ENCODE measurements at places on chromosomes 7 and 10. TPM values are rescaled to one million over a fixed set of nuclear protein-coding genes. Genes with fewer than 3 reads are reported as not detected.

FAM131B gene
- total RNA-seq, result 3.1 TPM

HYAL4 gene
- 0.48 TPM for total RNA-seq

STOX1 gene
- 0.19 TPM for total RNA-seq

- H3K27me3 ChIP-seq, result no peaks in the 10 kb centered on the region
- H3K4me1 ChIP-seq, result no peaks in the 10 kb centered on the region
- no peak for DNase-seq
- H3K27ac ChIP-seq, result no peak overlapping the region
- H3K36me3 ChIP-seq, result no peaks in the 10 kb centered on the region
Observed at GRCh38 chr10:71585564-71586290, 133.9 kb downstream of the C10orf105 start.

ACHE gene
- 0.41 TPM for total RNA-seq

C7orf33 gene
- total RNA-seq, result not detected

DPYSL4 gene
- 9.9 TPM for total RNA-seq

WDR86 gene
- total RNA-seq, result 1.0 TPM

DNA sequence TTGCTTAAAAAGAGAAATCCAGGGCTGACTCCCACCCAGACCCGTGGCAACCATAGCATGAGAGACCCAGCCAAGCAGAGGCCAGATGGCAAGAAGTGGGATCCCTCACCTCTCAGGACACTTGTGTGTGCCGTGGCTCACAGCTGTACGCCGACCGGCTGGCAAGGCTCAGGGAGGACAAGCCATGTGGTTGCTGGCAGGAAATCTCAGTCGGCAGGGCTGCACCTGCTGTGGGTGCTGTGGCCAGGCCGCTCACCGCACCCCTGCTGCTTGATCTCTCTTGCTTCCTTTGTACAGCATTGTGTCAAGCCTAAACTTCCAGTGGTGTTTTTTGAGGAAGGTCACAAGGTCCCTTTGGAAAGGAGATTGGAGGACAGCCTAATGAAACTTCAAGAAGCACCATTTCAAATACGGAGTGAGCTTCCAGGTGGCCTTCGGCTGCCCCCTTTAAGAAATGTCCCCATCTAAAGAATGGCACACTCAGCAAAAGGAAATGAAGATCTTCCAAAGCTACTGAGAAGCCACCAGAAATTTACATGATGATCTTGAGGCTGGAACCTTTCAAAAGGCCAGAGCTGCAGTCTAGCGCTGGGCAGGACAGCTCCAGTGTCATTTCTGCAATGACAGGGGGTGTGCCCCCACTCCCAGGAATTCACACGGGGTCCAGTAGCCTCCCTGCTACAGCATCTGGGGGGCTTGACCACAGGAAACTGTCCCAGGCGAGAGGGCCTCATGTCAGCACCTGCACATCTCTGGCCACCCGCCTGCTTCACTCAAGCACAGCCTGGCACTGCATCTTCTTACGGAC lies 409.0 kb upstream of the MGMT start:
- peak; percentile 54 for DNase-seq
- peak overlapping the region; percentile 29 for H3K4me3 ChIP-seq
- H3K27ac ChIP-seq, result no peak overlapping the region
- no peaks in the 10 kb centered on the region for H3K36me3 ChIP-seq

- DNase-seq, result no peak
- peaks cover 48% of the 10 kb centered on the region for H3K4me1 ChIP-seq
- H3K36me3 ChIP-seq, result peaks cover 37% of the 10 kb centered on the region
- no peak overlapping the region for H3K4me3 ChIP-seq
Observed at GRCh38 chr7:107551936-107552335, 11.8 kb downstream of the COG5 start.

PDE1C gene
- not detected for total RNA-seq

TTYH3 gene
- total RNA-seq, result 30.0 TPM

GRCh38 chr10:51080311-51081006 lies 6.2 kb downstream of the PRKG1 start:
- peaks cover 20% of the 10 kb centered on the region for H3K27me3 ChIP-seq
- no peaks in the 10 kb centered on the region for H3K4me1 ChIP-seq
- H3K27ac ChIP-seq, result no peak overlapping the region
- DNase-seq, result no peak
- H3K36me3 ChIP-seq, result no peaks in the 10 kb centered on the region

DNA sequence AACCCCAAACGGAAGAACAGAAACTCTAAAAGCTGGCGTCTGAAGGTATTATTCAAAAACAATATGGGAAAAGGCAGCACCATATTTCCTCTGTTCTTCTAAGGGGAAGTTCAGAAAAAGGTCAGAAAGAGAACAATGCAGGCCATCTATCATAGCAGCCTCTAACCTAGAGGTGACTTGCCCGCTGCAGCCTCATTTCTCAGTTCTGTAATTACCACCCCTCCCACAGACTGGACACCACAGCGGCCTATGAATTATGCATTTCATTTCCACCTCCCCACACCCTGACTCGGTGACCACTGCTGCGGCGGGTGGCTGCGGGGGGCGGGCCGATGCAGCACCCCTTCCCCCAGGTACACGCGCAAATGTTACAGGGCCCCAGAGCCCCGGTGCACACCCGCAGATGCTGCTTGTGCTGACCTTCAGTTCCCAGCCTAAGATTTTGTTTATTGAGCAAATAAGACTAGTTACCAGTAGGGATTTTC lies 125.5 kb downstream of the CLEC2L start:
- peak overlapping the region; percentile 90 for H3K27ac ChIP-seq
- peaks cover 63% of the 10 kb centered on the region for H3K4me1 ChIP-seq
- no peaks in the 10 kb centered on the region for H3K27me3 ChIP-seq
- DNase-seq, result peak; percentile 80
- H3K4me3 ChIP-seq, result peak overlapping the region; percentile 76
- no peaks in the 10 kb centered on the region for H3K36me3 ChIP-seq

NSUN6 gene
- total RNA-seq, result 22.4 TPM

DNA sequence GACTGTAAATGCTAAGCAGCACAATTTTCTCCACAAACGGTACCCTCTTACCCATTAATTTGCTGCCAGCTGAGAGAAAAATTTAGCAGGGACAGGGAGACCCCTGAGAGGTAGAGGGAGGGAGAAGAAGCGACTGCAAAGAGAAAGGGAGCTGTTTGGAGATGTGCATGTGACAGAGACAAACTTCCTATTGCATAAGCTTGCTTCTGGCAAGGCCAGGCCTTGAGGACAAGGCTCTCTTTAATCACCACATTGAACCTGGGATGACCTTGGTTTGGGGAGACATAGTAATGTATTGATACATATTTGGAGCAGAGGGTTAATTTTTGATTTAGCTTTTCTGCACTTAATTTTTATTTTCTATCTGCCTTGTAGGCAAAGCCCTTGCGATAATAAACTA lies 31.1 kb upstream of the HIBADH start:
- no peaks in the 10 kb centered on the region for H3K27me3 ChIP-seq
- no peak for DNase-seq
- H3K4me1 ChIP-seq, result no peaks in the 10 kb centered on the region
- H3K36me3 ChIP-seq, result no peaks in the 10 kb centered on the region

- DNase-seq, result no peak
- H3K4me1 ChIP-seq, result peaks cover 46% of the 10 kb centered on the region
Observed at GRCh38 chr10:70599791-70600190, 2.8 kb downstream of the PRF1 start.

DNA sequence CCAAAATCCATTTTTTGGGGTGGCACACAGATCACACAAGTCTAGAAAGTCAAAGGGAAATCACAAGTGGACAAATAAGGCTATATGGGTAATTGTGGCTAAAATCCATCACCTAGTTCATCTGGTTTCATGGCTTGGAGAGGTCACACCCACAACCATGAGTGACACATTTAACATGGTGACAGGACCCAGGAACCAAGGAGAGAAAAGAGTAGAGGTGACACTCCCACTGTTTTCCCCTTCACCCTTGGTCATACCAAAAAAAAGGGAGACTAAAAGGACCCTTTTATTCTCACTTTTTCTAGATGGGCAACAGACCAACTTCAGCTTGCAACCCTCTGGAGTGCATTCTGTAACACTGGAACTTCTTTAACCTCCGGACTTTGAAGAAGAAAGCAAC lies 46.2 kb upstream of the ZNF107 start:
- no peak for DNase-seq
- peaks cover 8% of the 10 kb centered on the region for H3K36me3 ChIP-seq
- no peaks in the 10 kb centered on the region for H3K27me3 ChIP-seq
- H3K27ac ChIP-seq, result no peak overlapping the region

- H3K36me3 ChIP-seq, result no peaks in the 10 kb centered on the region
- no peak for DNase-seq
- H3K4me3 ChIP-seq, result no peak overlapping the region
- no peaks in the 10 kb centered on the region for H3K4me1 ChIP-seq
- H3K27me3 ChIP-seq, result peaks cover 17% of the 10 kb centered on the region
Observed at GRCh38 chr10:116912162-116912561, 62.9 kb downstream of the ENO4 start.

CSGALNACT2 gene
- 55.2 TPM for total RNA-seq

JCAD gene
- 0.29 TPM for total RNA-seq

GRCh38 chr7:121202125-121202524 lies 126.7 kb upstream of the WNT16 start:
- H3K4me1 ChIP-seq, result no peaks in the 10 kb centered on the region
- DNase-seq, result no peak
- H3K27ac ChIP-seq, result no peak overlapping the region
- H3K27me3 ChIP-seq, result peaks cover 25% of the 10 kb centered on the region

CALHM1 gene
- not detected for total RNA-seq

DNA sequence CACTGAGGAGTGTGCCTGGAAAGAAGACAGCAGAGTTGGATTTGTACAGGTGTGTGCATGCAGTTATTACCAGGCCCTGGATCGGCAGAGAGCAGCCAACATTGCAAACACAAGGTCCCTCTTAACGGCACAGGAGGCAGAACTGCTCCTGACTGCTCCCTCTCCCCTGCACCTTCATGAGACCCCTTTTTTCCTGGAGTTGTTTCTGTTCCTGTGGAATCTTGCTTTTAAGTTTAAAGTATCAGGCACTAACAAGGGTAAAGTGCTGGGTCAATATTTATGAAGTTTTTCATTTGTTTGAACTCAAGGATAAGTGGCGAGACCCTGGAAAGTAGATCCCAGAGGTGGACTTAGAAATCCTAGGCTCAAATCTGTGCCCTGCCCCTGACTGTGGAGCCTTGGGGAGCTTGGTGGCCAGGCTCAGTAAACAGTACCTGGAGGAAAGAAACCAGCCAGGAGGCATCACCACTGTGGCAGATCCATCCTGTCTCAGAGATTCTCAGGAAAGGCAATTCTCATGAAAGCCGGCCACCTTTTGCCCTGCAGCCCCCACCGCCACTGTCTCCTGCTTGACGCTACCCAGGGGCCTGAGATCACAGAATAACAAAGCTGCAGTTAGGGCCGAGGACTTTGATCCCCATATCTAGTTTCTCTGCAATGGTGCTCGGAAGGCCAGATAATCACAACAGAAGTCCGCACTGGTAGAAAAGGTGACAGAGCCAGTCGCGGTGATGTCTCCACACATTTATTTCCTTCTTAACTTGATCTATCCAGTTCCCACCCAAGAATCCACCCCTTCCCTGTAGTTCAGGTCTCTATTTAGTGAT lies 36.7 kb downstream of the DDC start:
- peaks cover 51% of the 10 kb centered on the region for H3K27me3 ChIP-seq
- H3K36me3 ChIP-seq, result peaks cover 1% of the 10 kb centered on the region
- H3K4me1 ChIP-seq, result peaks cover 23% of the 10 kb centered on the region
- H3K4me3 ChIP-seq, result no peak overlapping the region
- H3K27ac ChIP-seq, result no peak overlapping the region
- DNase-seq, result no peak

Measured in activated T-cell treated with anti-CD3 and anti-CD28 coated beads, Interleukin-2, amount 50 U/mL, for 72 hours (primary cell).